ENCODE measurements at places on chromosomes 3 and 15.

- no peak for DNase-seq
These were observed 10.5 kb downstream of the DLEC1 start for GRCh38 chr3:38049358-38050126.

GRCh38 chr3:140359233-140359995 lies 318.4 kb upstream of the TRIM42 start:
- no peak for DNase-seq

DNA sequence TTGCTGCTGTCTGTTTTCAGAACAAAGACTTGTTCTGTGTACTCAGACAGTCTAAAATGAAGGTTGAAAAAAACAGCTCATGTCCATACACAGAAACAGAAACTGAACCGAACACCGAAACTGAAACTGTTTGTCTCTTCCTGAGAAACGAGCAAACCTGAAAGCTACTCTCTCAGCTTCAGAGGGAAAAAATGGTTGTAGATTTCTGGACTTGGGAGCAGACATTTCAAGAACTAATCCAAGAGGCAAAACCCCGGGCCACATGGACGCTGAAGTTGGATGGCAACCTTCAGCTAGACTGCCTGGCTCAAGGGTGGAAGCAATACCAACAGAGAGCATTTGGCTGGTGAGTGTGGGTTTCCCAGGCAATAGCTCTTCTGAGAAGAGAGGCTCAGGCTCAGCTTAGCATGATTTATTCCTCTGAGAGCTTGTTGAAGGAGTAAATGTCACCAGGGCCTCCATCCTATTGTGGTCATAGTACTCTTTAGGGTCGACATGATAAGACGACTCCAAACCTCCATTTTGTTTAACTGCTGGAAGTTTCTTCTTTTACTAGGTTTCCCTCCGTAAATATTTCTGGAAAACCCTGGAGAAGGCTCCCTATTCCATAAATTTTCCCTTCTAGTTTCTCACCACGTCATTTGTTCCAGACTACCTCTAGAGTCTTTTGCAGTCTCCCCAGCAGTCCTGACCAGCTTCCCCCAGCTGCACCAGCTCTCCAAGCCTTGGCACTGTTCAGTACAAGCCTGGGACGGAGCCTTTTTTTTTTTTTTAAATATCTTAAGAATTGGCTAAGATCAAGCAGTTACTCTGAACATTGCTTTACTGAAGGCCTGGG lies at the start of gene RTP4:
Gene RTP4 (plus strand): TSS at position 135 of the 838 bp plus-strand sequence. CDS start 57 bp downstream, at position 192.
- no peak for DNase-seq

DNA sequence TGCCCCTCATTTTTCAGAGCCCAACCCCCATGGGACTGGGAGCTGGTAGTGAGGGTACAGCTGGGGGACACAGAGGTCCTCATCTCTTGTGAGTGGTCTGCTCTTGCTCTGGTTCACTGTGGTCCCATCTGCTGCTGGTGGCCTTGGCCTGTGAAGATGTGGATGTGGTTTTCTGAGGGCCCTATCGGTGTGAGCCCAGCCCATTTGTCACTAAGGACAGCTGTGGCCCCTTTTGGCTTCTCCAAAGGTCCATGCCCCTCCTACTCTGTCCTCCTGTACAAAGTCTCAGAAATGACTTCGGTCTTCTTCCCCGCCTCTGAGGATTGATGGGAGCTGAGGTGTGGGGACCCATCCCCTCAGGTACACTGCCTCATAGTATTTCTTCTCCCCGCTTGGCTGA lies 21.0 kb downstream of the LIPC start:
- no peak for DNase-seq

- DNase-seq: no peak
These were observed 23.6 kb downstream of the DUT start for GRCh38 chr15:48354694-48355303.

GRCh38 chr3:52046186-52046901 lies 10.0 kb downstream of the DUSP7 start:
- DNase-seq: peak; percentile 95

DNA sequence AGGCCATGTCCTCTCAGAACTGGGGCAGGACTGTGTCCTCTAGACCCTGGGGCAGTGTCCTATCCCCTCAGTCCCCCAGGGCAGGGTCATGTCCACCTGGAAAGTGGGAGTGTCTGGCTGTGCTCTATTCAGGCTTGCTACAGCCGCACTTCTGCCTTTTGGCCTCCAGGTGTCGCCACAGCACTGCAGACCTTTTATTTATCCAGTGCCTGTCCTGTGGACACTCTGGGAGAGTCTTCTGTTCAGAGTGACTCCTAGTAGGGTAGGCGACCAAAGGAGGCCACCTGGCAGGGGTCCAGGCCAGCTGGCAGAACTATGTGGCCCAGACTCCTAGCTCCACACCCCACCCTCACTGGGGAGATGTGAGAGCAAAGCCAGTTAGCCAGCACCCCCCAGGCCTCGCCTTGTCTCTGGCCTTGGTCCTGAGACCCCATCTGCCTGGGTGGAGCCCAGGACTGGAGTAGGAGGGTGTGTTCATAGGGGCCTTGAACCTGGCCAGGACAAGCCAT lies 3.9 kb downstream of the TMIE start:
- peak; percentile 82 for DNase-seq

DNA sequence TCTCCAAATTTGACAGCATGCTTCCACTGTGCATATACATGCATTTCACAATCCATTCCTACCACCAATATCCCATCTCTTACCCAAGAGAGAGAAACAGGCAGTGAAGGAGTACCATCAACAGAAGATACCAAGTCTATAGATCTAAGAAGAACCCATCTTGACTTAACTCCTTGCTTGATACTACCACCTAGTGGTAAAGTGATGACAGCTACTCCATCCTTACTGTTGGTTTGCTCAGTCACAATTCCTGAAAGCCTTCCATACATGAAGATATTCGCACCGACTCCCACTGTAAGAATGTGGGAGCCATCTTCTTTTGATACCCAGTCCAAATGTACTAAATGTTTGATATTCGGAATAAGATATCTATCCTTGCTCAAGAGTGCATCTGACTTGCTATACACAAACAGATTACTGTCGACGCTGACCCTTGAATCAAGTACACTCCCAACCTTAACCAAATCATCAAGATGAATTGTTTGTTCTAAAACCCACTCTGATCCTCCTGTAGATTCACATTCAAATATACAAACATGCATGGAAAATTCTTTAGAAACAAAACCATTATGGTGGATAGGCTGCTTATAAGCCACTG lies 123.1 kb downstream of the DMXL2 start:
- peak; percentile 3 for DNase-seq

DNA sequence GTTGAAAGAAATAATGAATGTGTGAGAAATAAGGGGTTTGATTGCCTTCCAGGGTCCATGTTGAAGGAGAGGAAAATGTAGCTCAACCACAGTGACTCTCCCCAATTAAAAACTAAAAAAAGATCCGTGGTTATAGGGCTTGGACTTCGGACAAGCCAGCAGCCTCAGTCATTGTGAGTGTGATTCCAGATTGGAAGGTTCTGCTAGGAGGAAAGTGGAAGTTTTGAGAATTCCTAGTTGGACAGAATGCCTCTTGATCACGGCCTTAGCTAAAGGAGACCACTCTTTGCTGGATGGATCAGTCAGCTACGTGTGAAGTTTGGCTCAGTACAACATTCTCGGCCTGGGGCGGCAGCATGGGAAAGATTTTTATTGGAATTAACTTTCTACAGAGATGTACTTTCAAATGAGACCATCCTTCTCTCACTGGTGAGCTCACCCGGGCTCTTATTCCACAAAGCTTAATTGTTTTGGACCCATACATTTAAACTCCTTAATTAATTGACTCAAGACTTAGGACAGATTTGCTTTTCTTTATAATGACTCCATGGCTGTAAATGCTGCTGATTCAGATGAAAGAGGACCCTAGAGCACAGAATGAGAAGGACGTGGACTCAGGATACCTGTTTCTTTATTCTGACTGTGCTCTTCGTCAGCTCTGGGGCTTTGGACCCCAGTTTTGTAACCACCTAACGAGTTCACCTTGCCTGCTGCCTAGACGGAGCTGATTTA lies 27.5 kb downstream of the FLNB start:
- no peak for DNase-seq

- DNase-seq: peak; percentile 35
These were observed 73.6 kb downstream of the EEFSEC start for GRCh38 chr3:128226795-128227395.

- no peak for DNase-seq
These were observed 1.0 kb downstream of the PIGZ start for GRCh38 chr3:196967412-196968232.

DNA sequence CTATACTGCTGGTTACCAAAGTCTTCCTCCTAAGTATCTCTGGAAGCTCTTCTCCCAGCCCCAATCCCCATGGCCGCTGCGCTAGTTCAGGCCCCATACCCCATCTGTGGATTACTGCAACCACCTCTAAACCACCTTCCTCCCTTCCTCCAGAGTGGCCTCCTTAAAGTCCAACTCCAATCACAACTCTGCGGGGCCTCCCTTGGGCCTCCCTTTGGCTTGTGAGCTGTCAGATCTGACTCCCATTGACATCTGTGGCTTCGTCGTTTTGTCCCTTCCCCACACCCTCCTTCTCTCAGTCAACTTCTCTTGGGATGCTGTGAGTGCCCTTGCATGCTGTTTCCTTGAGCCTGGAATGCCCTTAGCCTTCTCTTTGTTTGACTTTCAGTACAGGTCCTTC lies 9.3 kb upstream of the HRH1 start:
- DNase-seq: no peak

DNA sequence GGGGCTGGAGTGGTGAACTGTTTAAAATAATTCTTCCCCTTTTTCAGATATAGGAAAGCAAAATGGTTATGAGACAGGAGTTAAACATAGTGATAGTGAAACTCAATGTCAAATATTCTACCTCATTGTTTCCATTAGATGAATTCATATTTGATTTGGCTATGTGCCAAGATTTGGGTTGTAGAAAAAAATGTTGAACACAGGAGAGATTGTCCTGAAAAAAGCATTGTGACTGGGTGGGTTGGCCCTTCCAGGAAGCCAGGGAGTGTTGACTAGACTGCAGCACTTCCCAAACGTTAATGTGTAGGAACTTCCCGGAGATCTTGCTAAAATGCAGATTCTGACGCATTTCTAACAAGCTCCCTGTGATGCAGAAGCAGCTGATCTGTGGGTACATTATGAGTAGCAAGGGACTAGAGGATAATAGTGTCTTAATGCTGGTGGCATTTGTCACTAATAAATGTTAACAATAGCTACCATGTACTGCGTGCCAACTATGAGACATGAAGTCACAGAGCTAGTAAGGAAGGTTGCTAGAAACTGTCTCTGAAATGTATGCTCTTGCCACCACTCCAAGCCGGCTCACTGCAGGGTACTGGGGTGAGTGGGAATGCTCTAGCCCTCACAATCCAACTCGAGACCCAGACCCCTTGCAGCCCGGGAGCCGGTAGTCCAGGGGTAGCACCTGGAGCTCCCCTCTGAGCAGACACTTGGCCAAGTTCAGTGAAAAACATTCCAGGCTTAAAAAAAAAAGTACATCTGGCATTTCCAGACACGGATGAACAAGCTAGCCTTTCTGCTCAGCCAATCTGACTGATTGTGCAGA lies 120.6 kb downstream of the CD47 start:
- DNase-seq: no peak

GRCh38 chr15:80512726-80513660 lies 108.8 kb downstream of the ARNT2 start:
- no peak for DNase-seq

GRCh38 chr3:14147066-14147435 lies 22.2 kb downstream of the TMEM43 start:
- DNase-seq: no peak

DNA sequence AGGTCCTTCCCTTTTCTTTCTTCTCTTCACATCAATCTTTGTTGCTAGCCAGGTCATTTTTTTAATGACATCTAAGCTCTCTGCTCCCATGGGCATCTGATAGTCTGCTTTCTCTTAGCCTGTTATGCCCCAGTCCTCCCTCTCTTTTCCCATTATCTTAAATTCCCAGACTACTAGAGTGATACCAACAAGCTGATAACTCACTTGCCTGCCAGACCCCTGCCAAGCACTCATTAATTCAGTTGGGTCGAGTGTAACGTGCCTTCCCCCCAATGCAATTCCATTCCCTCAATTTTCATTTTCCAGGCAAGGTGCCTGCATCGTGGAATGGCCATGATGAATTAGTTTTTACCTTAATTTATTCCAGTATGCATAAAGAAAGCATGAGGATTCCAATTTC lies 450.8 kb upstream of the ADAMTS9 start:
- DNase-seq: no peak

GRCh38 chr15:75033809-75034208 lies 10.4 kb downstream of the PPCDC start:
- DNase-seq: no peak

Measured in H54 (cell line).